Stimulated activated CD8-positive, alpha-beta memory T cell treated with anti-CD3 and anti-CD28 coated beads, Interleukin-4, amount 100 ng/mL, for 1 hour (primary cell): ENCODE measurements at places on chromosomes 1 and 21.

DNA sequence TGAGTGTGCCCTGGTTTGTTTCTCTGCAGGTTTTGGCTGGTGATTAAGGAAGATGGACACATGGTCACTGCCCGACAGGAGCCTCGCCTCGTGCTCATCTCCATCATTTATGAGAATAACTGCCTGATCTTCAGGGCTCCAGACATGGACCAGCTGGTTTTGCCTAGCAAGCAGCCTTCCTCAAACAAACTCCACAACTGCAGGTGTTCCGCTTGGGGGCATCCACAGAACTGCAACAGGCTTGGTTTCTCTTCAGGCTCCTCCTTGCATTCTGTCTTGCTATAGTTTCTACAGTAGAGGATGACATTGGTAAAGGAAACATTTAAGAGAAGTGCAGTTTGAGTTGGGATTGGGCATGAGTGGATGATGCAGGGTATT lies 6.8 kb downstream of the MTARC2 start:
- DNase-seq, result no peak

DNA sequence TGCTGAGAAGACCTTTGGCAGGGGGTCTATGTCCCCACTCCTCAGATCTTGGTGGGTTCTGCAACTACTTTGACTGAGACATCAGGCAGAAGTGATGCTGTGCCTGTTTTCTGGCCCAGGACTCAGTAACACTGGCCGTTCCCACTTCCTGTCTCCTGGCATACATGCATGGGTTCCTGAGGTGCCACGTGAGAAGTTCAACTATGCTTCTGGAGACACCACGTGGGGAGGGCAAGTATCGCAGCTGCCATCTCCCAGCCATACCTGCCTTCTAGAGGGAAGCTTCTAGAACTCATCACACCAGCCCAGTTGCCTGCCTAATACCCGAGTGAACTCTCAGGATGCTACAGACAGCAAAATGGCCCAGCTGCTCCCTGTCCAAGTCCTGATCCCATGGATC lies 65.8 kb downstream of the TRABD2B start:
- no peak for DNase-seq

DNA sequence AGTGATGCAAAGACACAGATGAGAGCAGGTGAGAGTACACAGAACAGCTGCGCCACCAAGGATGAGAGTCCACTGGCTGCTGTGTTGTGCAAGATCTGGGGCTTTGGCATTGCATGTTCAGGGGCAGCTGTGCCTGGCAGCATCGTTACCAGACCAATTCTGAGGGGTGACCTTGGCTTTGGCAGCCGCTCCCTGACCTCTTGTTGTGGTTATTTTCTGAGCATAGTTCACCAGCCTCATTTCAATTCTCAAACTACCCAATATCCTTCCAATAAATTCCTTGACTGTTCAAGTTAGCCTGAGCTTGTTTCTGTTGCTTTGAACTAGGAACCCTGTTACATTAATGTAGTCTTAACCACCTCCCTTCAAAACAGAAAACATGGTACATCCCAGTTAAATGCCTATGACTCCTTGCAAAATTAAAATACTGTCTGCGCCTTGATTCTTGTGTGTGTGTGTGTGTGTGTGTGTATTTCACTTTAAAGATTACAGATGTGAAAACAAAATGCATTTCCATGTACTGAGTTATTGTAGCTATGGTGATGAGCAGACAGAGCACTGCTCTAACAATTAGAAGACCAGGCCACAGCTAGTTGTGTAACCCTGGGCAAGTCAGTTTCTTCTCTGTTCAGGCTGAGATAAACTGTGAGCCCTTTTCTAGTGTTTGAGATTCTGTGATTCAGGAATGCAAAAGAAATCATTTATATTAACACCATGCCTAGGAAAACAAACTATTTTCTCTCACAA lies 106.3 kb upstream of the GUCA2B start:
- no peak for DNase-seq

DNA sequence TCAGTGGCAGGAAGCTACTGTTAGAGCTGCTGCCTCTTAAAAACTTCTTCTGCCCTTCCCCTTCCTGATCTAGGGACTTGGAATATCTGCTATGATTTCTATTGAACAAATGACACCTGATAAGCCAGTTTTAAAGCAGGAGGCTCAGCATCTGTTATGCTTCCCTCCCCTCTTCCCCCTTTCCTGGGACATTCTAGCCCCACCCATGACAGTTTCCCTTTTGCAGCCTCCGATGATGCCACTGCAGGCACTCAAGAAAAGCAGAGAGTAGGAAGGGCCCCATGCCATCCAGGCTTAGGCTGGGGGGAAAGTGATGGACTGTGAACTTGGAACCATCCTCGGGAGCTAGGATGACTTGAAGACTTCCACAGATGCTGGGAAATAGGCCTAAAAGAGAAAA lies 15.1 kb upstream of the EPB41 start:
- no peak for DNase-seq
